ENCODE measurements at places on chromosomes 4 and X.

DNA sequence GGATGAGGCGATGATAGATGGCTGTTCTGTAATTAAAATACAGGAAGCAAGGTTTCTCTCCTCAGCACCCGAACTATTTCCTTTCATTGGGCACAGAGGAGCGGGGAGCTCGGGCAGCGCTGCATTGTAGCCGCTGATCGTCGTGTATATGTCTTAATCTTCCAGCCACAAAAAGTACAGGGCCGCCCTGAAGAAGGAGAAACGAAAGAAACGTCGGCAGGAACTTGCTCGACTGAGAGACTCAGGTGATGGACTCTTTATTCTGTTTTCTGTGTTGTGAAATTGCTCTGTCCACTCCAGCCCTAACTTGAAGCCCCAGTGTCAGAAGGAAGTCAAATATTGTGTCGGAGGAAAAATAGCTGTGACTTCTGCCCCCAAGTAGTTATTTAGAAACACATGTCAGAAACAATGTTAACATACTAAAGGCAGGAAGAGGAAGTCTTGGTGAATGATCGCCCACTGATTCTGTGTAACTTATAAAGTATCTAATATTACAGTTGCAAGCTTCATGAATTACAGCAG, 546 bp downstream of the ZRSR2 start:
- no peaks in the 10 kb centered on the region for H3K36me3 ChIP-seq
- no peak for DNase-seq
- H3K4me1 ChIP-seq, result peaks cover 8% of the 10 kb centered on the region
- peak overlapping the region; percentile 84 for H3K27ac ChIP-seq
- H3K4me3 ChIP-seq, result peak overlapping the region; percentile 82

DNA sequence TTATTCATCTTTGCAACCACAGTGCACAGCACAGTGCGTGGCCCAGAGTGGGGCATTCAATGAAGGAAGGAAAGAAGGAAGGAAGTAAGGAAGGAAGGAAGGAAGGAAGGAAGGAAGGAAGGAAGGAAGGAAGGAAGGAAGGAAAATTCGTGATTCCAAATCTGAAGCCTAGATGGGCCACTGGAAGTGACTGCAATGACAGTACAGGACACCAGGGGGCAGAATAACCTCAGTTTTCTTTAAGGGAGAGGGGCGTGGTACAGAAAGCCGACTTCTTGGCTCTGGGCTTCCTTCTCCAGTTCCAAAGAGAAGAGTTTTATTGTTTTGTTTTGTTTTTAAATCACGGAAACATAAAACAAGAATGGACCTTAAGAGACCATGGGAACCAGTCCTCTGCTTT, 47.8 kb downstream of the APLN start:
- no peaks in the 10 kb centered on the region for H3K4me1 ChIP-seq
- H3K27me3 ChIP-seq, result no peaks in the 10 kb centered on the region
- no peaks in the 10 kb centered on the region for H3K36me3 ChIP-seq
- DNase-seq, result no peak

GRCh38 chr4:159410076-159410777, 307.3 kb downstream of the RAPGEF2 start:
- H3K4me1 ChIP-seq, result peaks cover 22% of the 10 kb centered on the region
- no peak overlapping the region for H3K4me3 ChIP-seq
- DNase-seq, result no peak

DNA sequence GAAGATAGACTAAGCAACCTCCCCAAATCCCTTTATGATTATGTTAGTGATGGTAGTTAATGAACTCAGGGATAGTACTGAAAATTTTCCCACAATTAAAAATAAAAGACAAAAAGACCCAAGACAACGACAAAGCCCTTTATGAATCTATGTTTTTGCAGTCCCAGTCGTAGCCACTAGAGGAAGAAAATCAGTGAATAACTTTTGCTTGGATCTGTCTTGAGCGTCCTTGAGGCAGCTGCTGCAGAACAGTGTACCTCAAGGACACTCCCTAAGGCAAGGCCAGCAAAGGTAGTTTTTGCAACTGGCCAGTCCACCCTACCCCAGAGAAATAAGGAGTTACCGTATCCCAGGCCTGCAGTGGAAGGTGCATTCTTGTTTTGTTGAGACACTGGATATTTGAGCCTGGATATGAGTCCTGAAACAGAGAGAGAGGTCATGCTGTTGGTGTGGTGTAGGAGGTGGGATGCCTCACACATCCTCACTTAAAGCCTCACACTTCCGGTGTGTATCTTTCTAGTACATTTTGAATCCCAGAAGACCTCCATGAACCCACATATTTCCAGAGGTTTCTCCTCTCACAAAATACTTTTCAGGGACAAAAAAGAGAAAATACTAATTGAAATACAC, 8.7 kb upstream of the TIMM8A start:
- no peaks in the 10 kb centered on the region for H3K36me3 ChIP-seq
- no peaks in the 10 kb centered on the region for H3K27me3 ChIP-seq

DNA sequence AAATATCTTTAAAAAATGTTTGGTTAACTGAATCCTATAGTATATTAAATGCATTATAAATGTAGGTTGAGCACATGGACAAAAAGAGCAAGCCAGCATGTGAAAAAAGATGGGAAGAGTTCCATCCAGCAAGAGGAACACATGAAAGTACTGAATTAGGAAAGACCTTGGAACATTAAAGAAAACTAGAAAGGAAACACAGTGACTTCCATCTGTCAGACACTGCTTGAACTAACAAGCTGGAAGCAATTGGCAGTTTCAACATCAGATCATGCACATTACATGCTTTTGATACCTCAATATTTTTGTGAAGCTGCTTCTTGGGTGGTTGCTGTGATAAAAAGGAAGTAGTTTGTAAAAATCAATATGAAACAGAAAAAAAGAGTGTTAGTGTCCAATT, 626.8 kb upstream of the GNPDA2 start:
- H3K27me3 ChIP-seq, result no peaks in the 10 kb centered on the region
- no peak overlapping the region for H3K27ac ChIP-seq
- no peak for DNase-seq
- no peaks in the 10 kb centered on the region for H3K36me3 ChIP-seq
- H3K4me1 ChIP-seq, result peaks cover 4% of the 10 kb centered on the region

- no peaks in the 10 kb centered on the region for H3K27me3 ChIP-seq
- H3K4me3 ChIP-seq, result no peak overlapping the region
- peaks cover 51% of the 10 kb centered on the region for H3K4me1 ChIP-seq
These were observed 19.3 kb downstream of the GUCY1B1 start for GRCh38 chr4:155777971-155778735.

- H3K36me3 ChIP-seq, result no peaks in the 10 kb centered on the region
- no peaks in the 10 kb centered on the region for H3K4me1 ChIP-seq
These were observed 231.5 kb upstream of the DIAPH2 start for GRCh38 chrX:96453139-96453538.

- no peak for DNase-seq
- no peaks in the 10 kb centered on the region for H3K4me1 ChIP-seq
- H3K36me3 ChIP-seq, result no peaks in the 10 kb centered on the region
- H3K27me3 ChIP-seq, result no peaks in the 10 kb centered on the region
- H3K27ac ChIP-seq, result no peak overlapping the region
These were observed 19.8 kb upstream of the PHKA2 start for GRCh38 chrX:19003756-19004155.

- peaks cover 24% of the 10 kb centered on the region for H3K4me1 ChIP-seq
- peak; percentile 84 for DNase-seq
- peaks cover 73% of the 10 kb centered on the region for H3K27me3 ChIP-seq
- peak overlapping the region; percentile 48 for H3K27ac ChIP-seq
These were observed 1.6 kb downstream of the TRPC3 start for GRCh38 chr4:121950212-121950679.

DNA sequence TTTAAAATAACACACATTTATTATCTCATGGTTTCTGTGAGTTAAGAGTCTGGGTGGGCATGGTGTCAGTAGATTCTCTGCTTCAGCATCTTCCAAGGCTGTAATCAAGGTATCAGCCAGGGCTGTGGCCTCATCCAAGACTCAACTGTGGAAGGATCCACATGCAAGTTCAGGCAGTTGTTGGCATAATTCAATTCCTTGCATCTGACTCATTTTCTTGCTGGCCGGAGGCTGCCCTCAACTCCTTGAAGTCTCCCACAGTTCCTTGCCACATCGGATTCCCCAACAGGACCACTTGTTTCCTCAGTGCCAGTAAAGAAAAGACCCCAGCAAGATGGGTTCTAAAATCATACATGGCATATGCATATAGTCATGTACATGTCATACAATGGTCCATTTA, 93.4 kb downstream of the NPNT start:
- DNase-seq, result no peak
- H3K27ac ChIP-seq, result no peak overlapping the region
- H3K36me3 ChIP-seq, result no peaks in the 10 kb centered on the region

DNA sequence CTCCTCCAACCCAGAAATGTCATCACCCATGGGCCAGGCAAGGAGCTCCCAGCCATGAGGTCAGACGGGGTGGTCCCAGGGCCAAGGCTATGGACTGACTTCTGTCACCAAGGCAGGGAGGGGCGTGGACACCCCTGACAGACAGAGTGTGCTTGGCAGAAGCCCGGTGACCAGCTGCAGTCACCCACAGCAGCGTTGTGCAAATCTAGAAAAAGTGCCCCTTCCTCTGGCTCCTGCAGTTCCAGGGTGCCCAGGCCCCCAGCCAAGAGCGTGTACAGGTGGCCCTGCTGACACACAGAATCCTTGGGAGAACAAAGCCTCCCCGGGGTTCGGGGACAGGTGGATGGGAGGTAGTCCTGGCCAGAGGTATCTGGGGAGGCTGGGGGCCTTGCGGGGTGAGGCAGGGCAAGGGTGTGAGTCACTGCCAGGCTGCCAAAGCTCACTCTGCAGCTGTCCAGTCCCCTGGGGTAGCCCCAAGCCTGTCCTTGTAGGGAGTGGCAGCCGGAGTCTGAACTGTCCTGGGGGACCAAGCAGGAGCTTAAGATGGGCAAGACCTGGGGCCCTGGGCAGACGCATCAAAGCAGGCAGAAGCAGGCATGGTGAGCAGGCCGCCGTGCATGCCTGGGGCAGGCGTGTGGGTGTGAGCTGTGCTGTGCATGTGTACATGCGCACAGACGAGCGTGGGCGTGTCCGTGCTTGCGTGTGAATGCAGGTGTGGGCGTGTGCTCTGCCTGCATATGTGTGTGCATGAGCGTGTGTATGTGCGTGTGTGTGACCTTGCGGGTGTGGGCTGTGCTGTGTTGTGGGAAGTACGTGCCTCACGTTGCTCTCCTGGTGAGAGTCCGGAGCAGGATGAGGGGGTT, 3.3 kb downstream of the MYL5 start:
- no peak for DNase-seq
- H3K4me3 ChIP-seq, result no peak overlapping the region
- H3K27me3 ChIP-seq, result no peaks in the 10 kb centered on the region
- no peak overlapping the region for H3K27ac ChIP-seq

- H3K4me3 ChIP-seq, result no peak overlapping the region
- H3K27ac ChIP-seq, result no peak overlapping the region
- no peaks in the 10 kb centered on the region for H3K27me3 ChIP-seq
- no peaks in the 10 kb centered on the region for H3K36me3 ChIP-seq
These were observed 12.6 kb upstream of the GABRE start for GRCh38 chrX:151987108-151987507.

- H3K27ac ChIP-seq, result peak overlapping the region; percentile 51
- peaks cover 34% of the 10 kb centered on the region for H3K4me1 ChIP-seq
- peaks cover 18% of the 10 kb centered on the region for H3K36me3 ChIP-seq
- no peaks in the 10 kb centered on the region for H3K27me3 ChIP-seq
- no peak overlapping the region for H3K4me3 ChIP-seq
- DNase-seq, result no peak
These were observed 52.0 kb downstream of the SEC24D start for GRCh38 chr4:118783887-118784286.

GRCh38 chr4:161448550-161449180, 715.1 kb downstream of the FSTL5 start:
- no peaks in the 10 kb centered on the region for H3K27me3 ChIP-seq
- no peak for DNase-seq
- no peaks in the 10 kb centered on the region for H3K36me3 ChIP-seq
- H3K4me3 ChIP-seq, result no peak overlapping the region

GRCh38 chr4:128225148-128225547, 62.5 kb downstream of the PGRMC2 start:
- no peak overlapping the region for H3K4me3 ChIP-seq
- DNase-seq, result no peak

DNA sequence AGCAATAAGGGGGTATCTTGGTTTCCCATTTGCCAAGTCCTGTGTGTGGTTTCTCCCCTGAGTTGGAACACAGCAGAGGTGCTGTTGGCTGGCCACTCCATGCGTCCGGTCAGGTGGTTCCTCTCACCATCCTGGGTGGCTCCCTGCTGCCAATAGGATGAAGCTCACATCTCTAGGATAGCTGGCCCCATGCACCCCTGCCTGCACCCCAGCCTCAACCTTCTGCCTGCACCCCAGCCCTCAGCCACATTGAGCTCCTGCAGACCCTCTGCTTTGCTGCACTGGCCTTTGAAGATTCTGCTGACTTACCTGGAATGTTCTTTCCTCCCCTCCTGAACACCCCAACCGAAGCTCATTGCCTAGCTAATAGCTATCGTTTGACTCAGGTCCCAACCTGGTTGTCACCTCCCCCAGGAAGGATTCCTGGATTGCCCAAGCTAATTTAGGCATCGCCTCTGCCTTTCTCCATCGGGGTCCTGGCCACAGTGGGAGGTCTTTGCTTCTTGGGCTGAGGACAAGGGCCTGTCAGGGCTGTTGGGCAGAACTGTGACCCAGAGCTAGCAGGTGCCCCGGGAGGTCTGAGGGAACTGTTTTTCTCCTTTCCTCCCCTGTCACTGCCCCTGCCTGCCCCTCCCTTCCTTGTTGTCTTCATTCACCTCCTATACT, 36.6 kb upstream of the GRPEL1 start:
- H3K27ac ChIP-seq, result peak overlapping the region; percentile 86
- no peak for DNase-seq
- peaks cover 5% of the 10 kb centered on the region for H3K27me3 ChIP-seq

DNA sequence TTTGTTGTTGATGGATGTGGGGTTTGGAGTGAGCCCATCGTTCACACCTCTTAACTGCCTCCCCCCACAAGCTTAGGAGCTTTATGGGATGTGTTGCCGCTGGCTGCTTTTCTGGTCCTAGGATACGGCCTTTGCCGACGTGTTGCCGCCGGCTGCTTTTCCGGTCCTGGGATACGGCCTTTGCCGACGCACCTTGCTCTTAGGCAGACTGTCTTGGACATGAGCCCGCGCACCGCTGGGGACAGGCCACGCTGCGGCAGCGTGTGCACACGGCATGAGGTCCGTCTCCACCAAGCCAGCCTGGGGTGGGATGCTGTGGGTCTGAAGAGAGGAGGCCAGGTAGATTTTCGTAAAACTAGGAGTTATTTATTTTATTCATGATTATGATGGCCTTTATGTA, 14.2 kb downstream of the RGS12 start:
- no peak for DNase-seq
- no peaks in the 10 kb centered on the region for H3K27me3 ChIP-seq
- H3K36me3 ChIP-seq, result no peaks in the 10 kb centered on the region
- no peak overlapping the region for H3K27ac ChIP-seq
- peaks cover 43% of the 10 kb centered on the region for H3K4me1 ChIP-seq

GRCh38 chrX:152845618-152846240, 14.9 kb downstream of the NSDHL start:
- H3K36me3 ChIP-seq, result peaks cover 7% of the 10 kb centered on the region
- H3K27me3 ChIP-seq, result no peaks in the 10 kb centered on the region
- no peak for DNase-seq
- no peak overlapping the region for H3K27ac ChIP-seq
- no peak overlapping the region for H3K4me3 ChIP-seq
